B cell (primary cell): ENCODE measurements at places on chromosomes 16 and 17. TPM values are rescaled to one million over a fixed set of nuclear protein-coding genes. Genes with fewer than 3 reads are reported as not detected.

GJC1 gene
- not detected in 2 replicates for polyA plus RNA-seq

ODAD4 gene
- polyA plus RNA-seq: not detected in 2 replicates

CCDC200 gene
- polyA plus RNA-seq: 0.16 and 0.29 TPM in 2 replicates

HOXB6 gene
- polyA plus RNA-seq: 0.10 TPM in 1 of 2 replicates, not detected in the other

ABCC11 gene
- polyA plus RNA-seq: 0.09 TPM in 1 of 2 replicates, not detected in the other

TM4SF5 gene
- polyA plus RNA-seq: not detected in 2 replicates

HNF1B gene
- polyA plus RNA-seq: not detected in 2 replicates

CARD14 gene
- polyA plus RNA-seq: 0.33 TPM in 1 of 2 replicates, not detected in the other

DNA sequence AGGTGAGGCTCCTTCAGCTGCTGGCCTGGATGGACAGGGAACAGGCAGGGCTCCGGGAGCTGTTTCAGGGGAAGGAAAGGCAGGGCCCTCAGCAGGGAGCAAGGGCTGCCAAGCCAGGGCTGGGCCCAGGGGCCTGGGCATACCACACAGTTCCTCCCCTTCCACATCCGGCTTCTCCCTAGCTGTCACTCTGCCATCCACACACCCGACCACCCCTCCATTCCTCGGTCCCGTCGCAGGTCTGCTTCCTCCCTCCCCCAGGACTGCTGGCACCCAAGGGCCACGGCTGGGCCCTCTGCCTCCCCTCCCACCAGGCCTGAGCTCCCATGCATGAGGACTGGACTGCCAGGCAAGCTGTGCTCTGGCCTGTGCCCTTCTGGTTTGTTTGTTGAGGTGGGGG lies 24.0 kb downstream of the CDIP1 start:
- H3K4me3 ChIP-seq: no peak overlapping the region
- no peak for DNase-seq
- H3K27ac ChIP-seq: peak overlapping the region; percentile 43
- no peaks in the 10 kb centered on the region for H3K27me3 ChIP-seq

GRCh38 chr17:49187301-49187700 lies 23.1 kb downstream of the GNGT2 start:
- H3K4me3 ChIP-seq: no peak overlapping the region
- DNase-seq: no peak
- H3K36me3 ChIP-seq: no peaks in the 10 kb centered on the region
- H3K4me1 ChIP-seq: no peaks in the 10 kb centered on the region

GRCh38 chr17:8724451-8724850 lies 20.2 kb downstream of the CCDC42 start:
- H3K4me1 ChIP-seq: no peaks in the 10 kb centered on the region
- DNase-seq: no peak
- no peaks in the 10 kb centered on the region for H3K36me3 ChIP-seq
- H3K4me3 ChIP-seq: no peak overlapping the region
- H3K27ac ChIP-seq: no peak overlapping the region
- no peaks in the 10 kb centered on the region for H3K27me3 ChIP-seq

- H3K27me3 ChIP-seq: no peaks in the 10 kb centered on the region
- H3K4me1 ChIP-seq: no peaks in the 10 kb centered on the region
- H3K4me3 ChIP-seq: no peak overlapping the region
- H3K27ac ChIP-seq: no peak overlapping the region
Observed at GRCh38 chr16:52572656-52573055, 25.7 kb upstream of the TOX3 start.

DNA sequence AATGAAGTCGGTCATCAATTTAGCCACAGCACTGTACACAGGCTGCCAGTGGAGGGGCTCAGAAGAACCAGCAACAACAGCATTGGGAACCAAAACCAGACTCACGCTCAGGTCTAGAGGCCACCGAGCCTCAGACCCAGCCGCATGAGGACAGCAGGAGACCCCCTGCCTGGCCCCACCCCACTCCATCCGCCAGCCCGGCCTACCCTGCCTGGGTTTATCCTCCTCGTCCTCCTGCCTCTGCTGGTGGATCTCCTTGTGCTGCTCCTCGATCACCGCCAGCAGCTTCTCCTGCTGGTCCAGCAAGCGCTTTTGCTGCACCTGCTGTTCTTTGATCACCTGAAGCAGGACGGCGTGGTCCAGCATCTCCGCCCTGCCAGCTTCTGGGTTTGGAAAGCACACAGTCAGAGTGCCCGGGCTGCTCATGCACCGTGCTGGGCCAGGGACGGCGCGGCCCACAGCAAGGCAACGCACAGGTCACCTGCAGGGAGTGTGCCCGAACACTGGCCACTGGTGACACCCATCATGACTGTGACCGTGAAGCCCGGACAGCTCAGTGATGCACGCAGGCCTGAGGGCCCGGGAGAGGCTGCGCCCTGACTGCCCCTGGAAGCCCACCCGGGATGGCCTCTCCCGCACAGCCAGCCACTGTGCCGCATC lies 7.7 kb downstream of the NDUFAF8 start:
- H3K36me3 ChIP-seq: no peaks in the 10 kb centered on the region
- peaks cover 10% of the 10 kb centered on the region for H3K4me1 ChIP-seq

DNA sequence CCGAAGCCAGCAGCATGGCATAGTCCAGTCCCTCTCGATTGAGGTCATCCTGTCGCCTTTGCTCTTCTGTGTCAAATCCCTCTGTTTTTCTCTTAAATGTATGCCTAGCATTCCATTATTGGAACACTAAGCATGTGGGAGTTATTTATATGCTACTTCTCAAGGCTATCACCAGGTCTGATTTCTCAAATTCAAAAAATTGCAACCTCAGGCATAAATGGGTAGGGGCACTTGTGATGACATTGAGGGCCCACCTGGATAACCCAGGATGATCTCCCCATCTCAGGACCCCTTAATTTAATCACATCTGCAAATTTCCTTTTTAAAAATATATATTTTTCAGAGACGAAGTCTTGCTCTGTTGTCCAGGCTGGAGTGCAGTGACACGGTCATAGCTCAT lies 95.7 kb downstream of the BMERB1 start:
- no peak overlapping the region for H3K27ac ChIP-seq
- no peaks in the 10 kb centered on the region for H3K4me1 ChIP-seq
- no peaks in the 10 kb centered on the region for H3K36me3 ChIP-seq

- DNase-seq: peak; percentile 90
- H3K4me1 ChIP-seq: peaks cover 56% of the 10 kb centered on the region
- H3K27ac ChIP-seq: no peak overlapping the region
- H3K27me3 ChIP-seq: no peaks in the 10 kb centered on the region
- no peak overlapping the region for H3K4me3 ChIP-seq
Observed at GRCh38 chr17:42116705-42117396, 4.3 kb downstream of the KAT2A start.

- no peak overlapping the region for H3K27ac ChIP-seq
- H3K4me1 ChIP-seq: no peaks in the 10 kb centered on the region
- H3K4me3 ChIP-seq: no peak overlapping the region
Observed at GRCh38 chr16:69917739-69918138, 33.4 kb upstream of the CLEC18A start.

- no peak overlapping the region for H3K27ac ChIP-seq
- no peaks in the 10 kb centered on the region for H3K4me1 ChIP-seq
- H3K4me3 ChIP-seq: no peak overlapping the region
- no peaks in the 10 kb centered on the region for H3K27me3 ChIP-seq
- no peak for DNase-seq
- no peaks in the 10 kb centered on the region for H3K36me3 ChIP-seq
Observed at GRCh38 chr17:11330006-11330405, 89.0 kb downstream of the SHISA6 start.

DNA sequence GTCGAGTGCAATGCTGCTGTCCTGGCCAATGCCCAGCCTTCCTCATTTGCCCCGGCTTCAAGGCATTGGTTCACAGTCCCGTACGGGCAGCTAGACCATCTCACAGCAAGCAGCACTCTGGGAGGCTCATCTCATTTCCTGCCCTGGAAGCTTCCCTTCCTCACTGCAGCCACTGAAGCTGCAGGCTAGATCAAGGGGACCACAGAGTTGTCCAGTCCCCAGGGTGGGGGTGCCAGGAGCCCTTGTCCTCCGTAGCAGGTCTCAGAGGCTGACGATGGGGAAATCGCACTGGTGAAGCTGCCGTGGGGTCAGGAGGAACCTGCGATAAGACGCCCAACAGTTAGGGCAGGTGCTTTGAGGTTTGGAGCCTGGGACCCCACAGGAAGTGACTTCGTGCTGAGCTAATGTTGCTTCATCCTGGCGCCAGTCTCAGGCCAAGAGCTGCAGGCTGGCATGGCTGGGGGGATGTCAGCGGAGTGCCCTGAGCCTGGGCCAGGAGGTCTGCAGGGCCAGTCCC lies at the start of gene SPNS3:
Gene SPNS3 (plus strand): TSS at position 426 of the 517 bp plus-strand sequence. CDS start 28 bp downstream, at position 454.
- H3K4me1 ChIP-seq: peaks cover 9% of the 10 kb centered on the region
- DNase-seq: peak; percentile 48
- no peaks in the 10 kb centered on the region for H3K27me3 ChIP-seq

GRCh38 chr17:47810200-47810821 lies 11.3 kb downstream of the OSBPL7 start:
- no peaks in the 10 kb centered on the region for H3K27me3 ChIP-seq
- no peak for DNase-seq
- H3K4me3 ChIP-seq: no peak overlapping the region
- no peaks in the 10 kb centered on the region for H3K36me3 ChIP-seq
- no peaks in the 10 kb centered on the region for H3K4me1 ChIP-seq
- H3K27ac ChIP-seq: no peak overlapping the region

DNA sequence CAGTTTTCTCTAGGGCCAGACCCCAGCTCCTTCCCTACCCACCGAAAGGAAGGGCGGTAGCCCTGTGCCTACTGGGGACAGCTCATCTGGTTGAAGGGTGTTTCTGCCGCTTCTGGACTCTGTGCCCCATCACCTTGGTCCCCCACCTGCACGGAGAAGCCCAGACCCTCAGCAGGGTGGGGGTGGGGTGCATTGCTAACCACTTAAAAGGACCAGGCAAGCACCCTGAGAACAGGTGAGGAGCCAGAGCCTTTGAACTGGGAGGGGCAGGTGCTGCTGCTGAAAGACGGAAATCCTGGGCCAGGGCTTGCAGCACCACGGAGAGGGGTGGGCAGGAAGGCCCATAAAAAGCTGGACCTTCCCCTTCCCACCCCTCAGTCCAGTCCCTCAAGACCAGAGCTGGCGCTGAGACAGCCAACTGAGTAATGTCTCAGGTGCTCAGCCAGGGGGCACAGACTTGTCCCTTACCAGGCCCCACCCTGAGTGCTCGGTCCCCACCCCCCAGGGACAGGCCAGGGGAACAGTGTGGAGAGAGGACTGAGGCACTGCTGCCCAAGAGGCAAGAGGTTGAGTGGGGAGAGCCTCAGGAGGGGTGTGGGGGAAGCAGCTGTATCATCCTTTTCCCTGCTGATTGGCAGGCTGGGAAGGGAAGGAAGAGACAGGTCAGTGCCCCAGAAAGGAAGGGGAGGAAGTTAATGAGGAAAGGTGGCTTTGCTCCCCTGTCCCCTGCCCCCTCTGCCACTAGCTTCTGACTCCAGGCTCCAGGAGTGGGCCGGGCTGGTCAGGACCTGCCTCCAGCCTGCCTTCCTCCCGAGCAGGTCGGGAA lies 10.9 kb upstream of the SP2 start:
- no peak overlapping the region for H3K4me3 ChIP-seq
- no peak overlapping the region for H3K27ac ChIP-seq
- DNase-seq: no peak
- no peaks in the 10 kb centered on the region for H3K4me1 ChIP-seq
- H3K27me3 ChIP-seq: no peaks in the 10 kb centered on the region
- no peaks in the 10 kb centered on the region for H3K36me3 ChIP-seq

- no peaks in the 10 kb centered on the region for H3K4me1 ChIP-seq
- H3K36me3 ChIP-seq: no peaks in the 10 kb centered on the region
- no peak overlapping the region for H3K4me3 ChIP-seq
- no peaks in the 10 kb centered on the region for H3K27me3 ChIP-seq
- H3K27ac ChIP-seq: no peak overlapping the region
Observed at GRCh38 chr16:59596693-59597092, 862.6 kb upstream of the GOT2 start.

GRCh38 chr16:7722761-7723160 lies 390.1 kb downstream of the RBFOX1 start:
- no peak overlapping the region for H3K27ac ChIP-seq
- H3K4me3 ChIP-seq: no peak overlapping the region
- H3K4me1 ChIP-seq: no peaks in the 10 kb centered on the region
- no peak for DNase-seq
- no peaks in the 10 kb centered on the region for H3K36me3 ChIP-seq

GRCh38 chr16:67145746-67146145 lies 5.1 kb downstream of the B3GNT9 start:
- H3K4me3 ChIP-seq: no peak overlapping the region
- no peak for DNase-seq
- peaks cover 17% of the 10 kb centered on the region for H3K27me3 ChIP-seq
- H3K36me3 ChIP-seq: no peaks in the 10 kb centered on the region

DNA sequence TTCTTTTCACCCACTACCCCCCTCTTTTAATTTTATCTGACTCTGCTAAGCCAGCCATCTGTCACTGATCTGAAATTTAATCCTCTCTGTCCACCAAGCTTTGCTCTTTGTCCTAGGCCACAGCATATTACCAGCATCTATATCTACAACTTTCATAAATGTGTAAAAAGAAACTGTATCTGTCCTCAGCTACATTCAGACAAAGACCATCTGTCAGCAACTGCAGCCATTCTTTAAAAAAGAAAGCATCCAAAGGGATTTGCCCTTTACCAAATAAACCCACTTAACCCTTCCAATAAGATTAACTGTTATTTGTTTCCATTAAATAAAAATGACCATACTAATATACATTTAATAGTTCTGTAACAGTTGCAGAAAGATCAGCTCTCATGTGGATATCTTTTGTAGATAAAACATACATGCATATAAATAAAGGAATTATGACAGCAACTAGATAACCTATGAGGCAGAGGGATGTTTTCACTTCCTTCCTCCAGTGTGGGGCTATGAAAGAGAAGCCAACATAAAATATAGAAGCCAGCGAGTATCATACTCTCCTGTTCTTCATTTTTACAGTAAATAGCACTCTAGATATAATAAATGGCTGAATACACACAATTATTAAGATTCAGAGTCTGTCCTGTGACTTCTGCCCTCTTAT lies 602.5 kb upstream of the SALL1 start:
- H3K4me3 ChIP-seq: no peak overlapping the region
- no peaks in the 10 kb centered on the region for H3K27me3 ChIP-seq
- H3K27ac ChIP-seq: no peak overlapping the region
- H3K4me1 ChIP-seq: no peaks in the 10 kb centered on the region
- H3K36me3 ChIP-seq: no peaks in the 10 kb centered on the region
- no peak for DNase-seq

GRCh38 chr16:83843657-83844056 lies 35.9 kb downstream of the HSBP1 start:
- H3K4me3 ChIP-seq: peak overlapping the region; percentile 21
- H3K27ac ChIP-seq: peak overlapping the region; percentile 65
- peaks cover 42% of the 10 kb centered on the region for H3K4me1 ChIP-seq
- no peaks in the 10 kb centered on the region for H3K36me3 ChIP-seq

- no peak overlapping the region for H3K4me3 ChIP-seq
- H3K27ac ChIP-seq: no peak overlapping the region
- no peaks in the 10 kb centered on the region for H3K36me3 ChIP-seq
- no peak for DNase-seq
- H3K27me3 ChIP-seq: no peaks in the 10 kb centered on the region
- H3K4me1 ChIP-seq: no peaks in the 10 kb centered on the region
Observed at GRCh38 chr16:3999479-4000325, 116.5 kb downstream of the ADCY9 start.

- H3K27me3 ChIP-seq: no peaks in the 10 kb centered on the region
- H3K4me3 ChIP-seq: no peak overlapping the region
- H3K36me3 ChIP-seq: no peaks in the 10 kb centered on the region
- DNase-seq: no peak
Observed at GRCh38 chr17:75654176-75654575, 12.8 kb downstream of the RECQL5 start.
